Activated T-helper 17 cell treated with anti-CD3 and anti-CD28 coated beads, Interleukin-2, amount 50 U/mL, for 72 hours (primary cell): ENCODE measurements at places on chromosomes 7 and 10.

- peak; percentile 55 for ATAC-seq
Measured at GRCh38 chr7:17331891-17332501, 33.5 kb downstream of the AHR start.

DNA sequence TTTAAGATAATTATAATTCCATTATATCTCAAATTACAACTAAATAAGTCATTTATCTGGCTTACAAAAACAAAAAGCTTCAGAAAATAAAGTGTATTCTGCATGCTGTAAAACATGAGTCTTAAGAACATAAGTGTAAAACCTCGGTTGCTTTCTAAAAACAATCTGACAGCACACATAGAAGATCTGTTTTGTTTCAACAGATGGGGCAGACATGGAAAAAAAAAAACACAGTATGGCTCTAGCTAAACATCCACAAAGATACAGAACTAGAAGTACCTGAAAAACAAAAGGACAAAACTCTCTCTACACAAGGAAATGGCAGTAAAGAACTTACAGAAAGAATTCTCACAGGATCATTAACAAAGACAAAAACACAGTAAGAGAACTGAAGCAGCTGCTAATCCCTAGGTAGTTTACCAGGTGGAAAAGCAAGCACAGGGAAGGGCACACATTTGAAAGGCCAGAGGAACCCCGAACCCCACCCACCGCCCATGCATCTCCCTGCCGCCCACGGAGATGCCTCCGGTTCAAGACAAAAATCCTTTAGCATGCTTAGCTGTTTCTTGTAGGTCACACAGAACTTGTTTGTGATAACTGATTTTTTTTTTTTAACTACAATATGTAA lies 42.5 kb downstream of the DLD start:
- no peak for ATAC-seq

DNA sequence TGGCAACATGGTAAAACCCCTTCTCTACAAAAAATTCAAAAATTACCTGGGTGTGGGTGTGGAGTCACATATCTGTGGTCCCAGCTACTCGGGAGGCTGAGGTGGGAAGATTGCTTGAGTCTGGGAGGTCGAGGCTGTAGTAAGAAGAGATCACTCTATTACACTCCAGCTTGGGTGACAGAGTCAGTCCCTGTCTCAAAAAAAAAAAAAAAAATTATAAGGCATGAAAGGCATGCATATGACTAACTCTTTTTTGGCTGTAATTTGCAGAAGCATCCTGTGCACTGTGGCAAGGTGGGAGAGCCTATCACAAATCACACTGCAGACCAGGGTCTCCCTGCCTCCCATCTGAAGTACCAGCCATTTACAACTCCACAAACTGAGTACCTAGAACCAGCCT lies 14.1 kb upstream of the MYPN start:
- ATAC-seq: peak; percentile 18

- no peak for ATAC-seq
Measured at GRCh38 chr10:73995035-73995358, 2.9 kb upstream of the VCL start.

DNA sequence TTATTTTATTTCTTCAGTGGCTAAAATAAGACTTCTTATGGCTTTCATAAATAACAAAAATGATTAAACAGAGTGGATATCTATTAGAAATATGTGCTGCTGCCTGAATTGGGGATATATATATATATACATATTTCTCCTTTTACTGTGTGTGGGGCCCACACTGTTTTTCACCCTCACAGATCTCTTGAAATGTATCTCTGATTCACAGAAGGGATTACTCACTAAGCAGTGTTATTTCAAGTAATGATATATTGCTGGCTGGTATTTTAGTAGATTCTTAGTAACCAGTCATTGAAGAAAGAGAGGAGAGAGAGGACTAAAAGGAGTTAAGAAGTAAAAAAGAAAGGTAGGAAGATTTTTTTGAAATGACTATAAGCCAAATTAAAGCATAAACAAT lies 308.6 kb upstream of the NRP1 start:
- ATAC-seq: no peak

GRCh38 chr7:117126676-117127075 lies 173.4 kb downstream of the ST7 start:
- no peak for ATAC-seq

GRCh38 chr10:1395481-1396296 lies 339.5 kb downstream of the WDR37 start:
- ATAC-seq: no peak

DNA sequence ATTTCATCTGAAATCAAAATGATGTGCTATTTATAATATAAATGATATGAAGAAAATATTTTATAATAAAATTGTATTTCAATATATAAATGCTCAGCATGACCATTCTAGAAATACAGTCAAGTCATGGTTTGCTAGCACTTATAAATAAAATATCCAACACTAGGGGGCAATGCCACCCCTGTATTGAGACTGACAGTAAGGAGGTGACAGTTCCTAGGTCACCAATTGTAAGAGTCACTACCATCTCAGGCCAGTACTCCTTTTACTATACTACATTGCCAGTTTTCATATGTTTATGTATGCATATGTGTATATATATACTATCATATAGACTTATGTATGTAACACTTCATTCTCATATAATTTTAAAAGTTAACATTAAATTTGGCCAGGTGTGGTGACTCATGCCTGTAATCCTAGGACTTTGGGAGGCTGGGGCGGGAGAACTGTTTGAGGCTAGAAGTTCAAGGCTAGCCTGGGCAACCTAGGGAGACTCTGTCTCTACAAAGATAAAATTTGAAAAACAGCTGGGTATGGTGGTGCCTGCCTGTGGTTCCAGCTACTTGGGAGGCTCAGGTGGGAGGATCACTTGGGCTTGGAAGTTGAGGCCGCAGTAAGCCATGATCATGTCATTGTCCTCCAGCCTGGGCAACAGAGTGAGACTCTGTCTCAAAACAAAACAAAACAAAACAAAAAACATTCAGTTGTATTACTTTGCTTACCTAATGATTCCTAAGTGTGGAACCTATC lies 2.4 kb upstream of the CNOT4 start:
- peak; percentile 21 for ATAC-seq

- ATAC-seq: peak; percentile 30
Measured at GRCh38 chr7:50227726-50228125, 76.8 kb upstream of the IKZF1 start.

GRCh38 chr7:64562256-64562625 lies 630 bp downstream of the ZNF680 start:
- no peak for ATAC-seq

DNA sequence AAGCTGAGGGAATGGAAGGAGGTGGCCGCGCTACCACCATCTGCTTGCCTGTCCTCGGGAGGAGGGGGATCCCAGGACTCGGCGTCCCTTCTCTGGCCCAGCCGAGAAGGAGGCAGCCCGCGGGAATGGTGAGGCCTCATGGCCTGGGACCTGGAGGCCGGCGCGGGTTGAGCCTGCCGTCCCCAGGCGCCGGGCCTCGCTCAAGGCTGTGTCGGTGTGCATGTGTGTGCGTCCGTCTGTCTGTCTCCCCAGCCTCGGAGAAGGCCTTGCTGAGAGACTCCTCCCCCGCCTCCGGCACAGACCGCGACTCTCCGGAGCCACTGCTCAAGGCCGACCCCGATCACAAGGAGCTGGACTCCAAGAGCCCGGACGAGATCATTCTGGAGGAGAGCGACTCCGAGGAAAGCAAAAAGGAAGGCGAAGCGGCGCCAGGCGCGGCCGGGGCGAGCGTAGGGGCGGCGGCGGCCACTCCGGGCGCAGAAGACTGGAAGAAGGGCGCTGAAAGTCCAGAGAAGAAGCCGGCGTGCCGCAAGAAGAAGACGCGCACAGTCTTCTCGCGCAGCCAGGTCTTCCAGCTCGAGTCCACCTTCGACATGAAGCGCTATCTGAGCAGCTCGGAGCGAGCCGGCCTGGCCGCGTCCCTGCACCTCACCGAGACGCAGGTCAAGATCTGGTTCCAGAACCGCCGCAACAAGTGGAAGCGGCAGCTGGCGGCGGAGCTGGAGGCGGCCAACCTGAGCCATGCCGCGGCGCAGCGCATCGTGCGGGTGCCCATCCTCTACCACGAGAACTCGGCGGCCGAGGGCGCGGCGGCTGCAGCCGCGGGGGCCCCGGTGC lies 1.3 kb downstream of the HMX3 start:
- ATAC-seq: no peak

GRCh38 chr10:126857178-126857806 lies 47.9 kb upstream of the DOCK1 start:
- no peak for ATAC-seq

GRCh38 chr10:113444766-113445365 lies 108.0 kb upstream of the HABP2 start:
- no peak for ATAC-seq
